ENCODE measurements at places on chromosomes 6 and 20.

DNA sequence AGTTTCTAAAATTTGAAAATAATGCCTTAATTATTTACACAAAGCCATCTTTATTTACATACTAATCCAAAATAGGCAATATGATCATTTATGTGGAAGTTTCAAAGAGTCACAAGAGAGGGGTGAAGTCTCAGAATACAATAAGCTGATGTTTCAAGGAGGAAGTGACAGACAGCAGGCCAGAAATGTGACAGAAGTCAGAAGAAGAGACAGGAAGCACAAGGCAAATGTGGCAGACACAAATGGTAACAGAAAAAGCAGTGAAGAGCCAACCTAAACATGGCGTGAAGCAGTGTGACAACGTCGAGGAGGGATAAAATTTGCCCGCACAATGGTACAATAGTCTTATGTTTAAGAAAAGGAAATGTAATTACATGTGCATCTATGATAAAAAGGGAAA lies 59.8 kb downstream of the SHPRH start:
- no peak for DNase-seq

DNA sequence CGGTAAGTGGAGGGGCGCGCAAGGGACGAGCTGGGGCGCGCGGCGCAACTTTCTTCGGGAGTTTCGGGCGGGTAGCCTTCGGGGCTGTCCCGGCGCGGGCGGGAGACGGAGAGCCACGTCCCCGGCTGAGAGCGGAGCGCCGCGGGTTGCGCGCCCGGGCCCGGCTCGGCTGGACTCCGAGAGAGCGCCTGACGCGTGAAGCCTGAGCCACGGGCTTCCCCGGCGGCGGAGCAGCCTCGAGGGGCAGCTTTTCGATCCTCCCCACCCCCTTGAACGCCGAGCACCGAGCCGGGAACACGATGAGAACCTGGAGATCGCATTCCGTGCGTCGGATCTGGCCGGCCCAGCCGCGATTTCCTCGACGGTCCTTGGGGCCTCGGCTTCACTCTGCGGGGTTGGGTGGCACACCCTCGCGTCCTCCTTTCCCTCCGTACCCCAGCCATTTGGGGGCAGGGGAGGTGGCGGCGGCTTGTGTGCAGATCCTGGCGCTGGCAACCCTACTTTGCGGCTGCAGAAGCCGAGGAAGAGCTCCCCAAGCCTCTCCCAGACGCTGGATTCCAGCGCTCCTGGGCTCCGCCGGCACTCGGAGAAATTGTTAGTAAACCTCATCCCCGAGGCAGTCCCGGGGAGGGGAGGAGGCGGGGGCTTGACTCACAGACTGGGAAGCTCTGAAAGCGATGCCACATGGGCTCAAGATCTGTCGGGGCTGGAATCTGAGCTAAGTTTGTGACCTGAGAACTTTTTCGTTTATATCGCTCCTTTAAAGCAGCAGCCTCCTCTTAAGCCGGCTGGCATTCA lies 572 bp downstream of the DSE start:
- DNase-seq: no peak

DNA sequence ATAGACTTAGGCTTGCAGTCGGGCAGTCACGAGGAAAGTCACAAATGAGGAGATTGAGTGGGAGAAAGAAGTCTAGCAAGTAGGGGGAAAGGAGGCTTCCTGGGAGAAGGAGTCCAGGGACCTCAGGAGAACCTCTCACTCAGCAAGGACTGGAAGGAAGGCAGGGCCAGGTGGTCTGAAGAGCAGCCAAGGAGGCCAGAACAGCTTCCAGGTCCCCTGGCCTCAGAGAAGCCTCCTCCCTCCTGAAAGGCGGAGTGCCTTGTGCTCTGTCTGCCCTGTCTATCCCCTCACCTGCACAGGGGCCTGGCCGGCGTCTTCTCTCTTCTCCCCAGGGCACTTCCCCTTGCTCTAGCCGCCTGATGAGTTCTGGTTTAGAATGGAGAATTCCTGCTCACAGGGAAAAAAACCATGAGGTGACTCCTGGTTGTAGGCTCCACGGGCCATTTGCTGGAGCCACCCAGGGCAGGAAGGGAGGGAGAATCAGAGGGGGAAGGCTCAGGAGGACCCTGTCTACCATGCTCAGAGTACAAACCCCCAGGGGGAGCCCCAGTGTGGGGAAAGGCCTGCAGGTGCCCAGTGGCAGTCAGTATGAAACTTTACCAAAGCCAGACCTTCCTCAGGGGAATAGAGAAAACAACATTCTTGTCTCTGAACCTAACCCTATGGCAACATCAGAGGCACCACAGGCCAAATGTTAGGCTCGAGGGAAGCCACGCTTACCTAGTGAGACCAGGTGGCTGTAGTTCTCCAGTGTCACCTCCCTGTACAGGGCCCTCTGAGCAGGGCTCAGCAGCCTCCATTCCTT lies 11.2 kb downstream of the ZNF337 start:
- no peak for DNase-seq

GRCh38 chr6:53701333-53702218 lies 36.0 kb upstream of the KLHL31 start:
- DNase-seq: peak; percentile 45

DNA sequence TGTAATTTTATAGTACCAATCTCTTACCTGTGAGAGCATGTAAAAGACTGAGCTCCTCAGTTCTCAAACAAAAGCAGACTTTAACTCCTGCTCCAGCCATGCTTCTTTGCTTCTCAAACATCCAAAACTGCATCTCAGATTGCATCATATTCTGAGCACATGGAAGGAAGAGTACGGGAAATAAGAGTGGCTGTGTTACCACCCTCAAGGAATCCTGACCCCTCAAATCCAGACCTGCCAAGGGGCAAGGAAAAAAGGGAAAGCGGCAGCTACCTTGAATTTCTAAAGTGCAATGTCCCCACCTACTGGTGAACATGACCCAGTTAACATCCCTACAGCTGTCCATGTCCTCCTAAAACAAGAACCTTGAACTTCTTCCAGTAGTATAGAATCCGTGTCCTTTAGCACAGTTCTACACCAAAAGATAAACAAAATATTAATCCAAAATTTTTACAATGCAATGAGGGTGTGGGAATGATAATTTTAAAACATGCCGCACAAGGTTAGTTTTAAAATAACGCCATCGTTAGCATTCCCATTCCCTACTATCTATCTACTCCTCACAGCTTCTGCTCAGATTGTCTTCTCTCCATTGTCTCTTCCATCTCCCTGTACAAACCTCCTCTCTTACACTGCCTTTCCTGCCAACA lies 34.1 kb upstream of the HLA-DQB1 start:
- DNase-seq: peak; percentile 48

GRCh38 chr6:36650848-36651478 lies 27.6 kb upstream of the CDKN1A start:
- DNase-seq: no peak

DNA sequence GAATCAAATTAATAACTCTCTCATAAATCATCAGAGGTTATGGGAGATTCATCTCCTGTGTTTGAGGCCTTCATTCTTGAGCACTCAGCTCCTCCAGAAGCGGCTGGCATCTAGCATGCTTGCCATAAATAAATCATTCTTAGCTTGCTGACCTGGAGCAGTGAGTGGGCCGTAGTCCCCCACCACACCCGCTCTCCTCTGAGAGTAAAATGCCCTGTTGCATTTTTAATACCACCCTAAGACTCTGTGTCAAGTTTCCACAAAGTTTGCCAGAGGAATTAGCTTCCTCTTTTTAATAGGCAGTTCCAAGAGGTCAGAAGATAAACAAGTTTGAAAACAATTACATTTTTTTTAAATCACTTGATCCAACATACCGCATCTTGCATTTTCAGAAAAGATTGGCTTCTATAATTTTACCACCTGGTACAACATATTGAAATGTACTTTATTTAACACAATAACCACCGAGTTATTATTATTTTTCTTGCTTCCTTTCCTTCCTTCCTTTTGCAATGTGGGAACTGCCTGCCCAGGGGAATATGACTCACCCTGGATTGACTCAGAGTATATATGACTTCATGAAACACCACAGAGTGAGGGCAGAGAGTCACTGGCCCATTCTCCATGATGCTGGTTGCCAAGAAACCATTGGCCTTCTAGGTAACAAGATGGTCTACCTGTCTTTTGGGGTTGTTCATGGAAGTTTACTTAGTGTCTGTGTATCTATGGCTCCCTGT lies 29.4 kb upstream of the CLIC5 start:
- DNase-seq: no peak

DNA sequence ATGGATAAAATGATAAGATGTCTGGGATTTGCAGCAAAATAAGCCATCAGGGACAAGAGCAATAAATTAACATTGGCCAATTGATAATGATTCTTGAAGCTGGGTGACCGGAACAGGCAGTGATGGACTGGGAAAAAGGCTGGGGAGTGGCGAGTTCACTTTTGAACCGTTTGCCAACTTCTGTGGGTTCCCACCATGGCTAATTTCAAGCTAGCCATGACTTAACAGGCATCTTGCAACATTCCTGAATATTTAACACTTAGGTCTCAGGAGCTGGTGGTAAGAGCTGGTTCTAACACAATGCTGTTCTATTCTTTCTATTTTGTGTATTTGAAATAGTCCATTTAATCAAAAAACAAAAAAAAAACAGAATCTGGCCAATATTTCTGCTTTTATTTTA lies 37.6 kb upstream of the CD83 start:
- no peak for DNase-seq

DNA sequence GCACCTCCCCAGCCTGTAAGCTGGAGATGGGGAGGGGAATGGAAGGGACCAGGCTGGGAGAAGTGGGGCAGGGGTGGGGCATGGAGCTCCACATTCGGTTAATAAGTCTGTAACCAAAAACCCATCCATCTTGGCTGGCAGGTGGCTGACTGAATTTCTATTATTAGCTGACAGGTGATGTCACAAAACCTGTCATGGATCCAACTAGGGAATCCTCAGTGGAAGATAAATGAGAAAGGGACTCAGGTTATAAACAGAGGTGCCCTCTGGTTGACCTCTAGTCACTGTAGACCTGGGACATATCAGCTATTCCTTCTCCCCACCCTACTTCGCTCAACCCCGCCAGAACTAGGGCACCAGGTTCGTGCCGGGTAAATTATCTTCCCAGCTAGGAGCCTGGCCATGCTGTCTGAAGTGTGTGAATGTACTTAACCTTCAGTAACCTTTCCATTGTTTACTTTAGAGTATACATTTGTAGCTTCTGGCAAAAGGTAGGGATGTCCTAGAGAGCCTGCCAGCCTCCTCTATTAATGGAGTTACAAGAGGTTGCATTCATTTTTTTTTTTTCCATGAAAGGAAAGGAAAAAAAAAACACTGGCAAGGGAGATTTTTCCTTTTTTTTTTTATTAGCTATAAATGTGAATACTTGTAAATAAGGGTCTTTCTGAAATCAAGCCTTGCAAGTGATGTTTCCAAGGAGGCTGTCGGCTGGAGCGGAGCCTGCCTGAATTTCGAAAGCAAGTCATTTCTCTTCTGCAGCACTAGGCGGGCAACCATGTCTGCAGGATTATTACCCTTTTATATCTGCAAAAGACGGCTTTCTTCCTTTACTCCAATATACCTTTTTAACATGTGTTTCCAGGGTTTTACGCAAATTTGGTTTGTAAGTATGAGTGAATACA lies 135.9 kb downstream of the TMEM242 start:
- peak; percentile 23 for DNase-seq

DNA sequence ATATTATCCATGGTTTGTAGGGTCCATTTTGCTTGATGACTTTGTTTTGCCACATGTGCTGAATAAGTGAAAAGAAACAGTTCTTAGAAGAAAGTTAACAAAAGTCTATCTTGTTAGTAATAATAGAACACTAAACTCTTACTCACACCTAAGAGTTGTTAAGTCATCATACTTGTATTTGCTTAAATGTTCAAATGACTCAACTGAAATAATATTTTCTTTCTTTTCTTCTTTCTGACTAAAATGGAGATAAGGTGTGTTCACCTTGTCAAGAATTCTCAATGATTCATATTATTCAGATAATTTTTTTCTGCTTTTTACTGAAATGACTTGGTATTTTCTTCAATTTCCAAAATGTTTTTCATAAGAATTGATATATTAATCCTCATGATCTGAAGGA lies 327.2 kb downstream of the HTR1B start:
- no peak for DNase-seq

GRCh38 chr6:32047084-32047478 lies 8.9 kb downstream of the CYP21A2 start:
- DNase-seq: no peak

DNA sequence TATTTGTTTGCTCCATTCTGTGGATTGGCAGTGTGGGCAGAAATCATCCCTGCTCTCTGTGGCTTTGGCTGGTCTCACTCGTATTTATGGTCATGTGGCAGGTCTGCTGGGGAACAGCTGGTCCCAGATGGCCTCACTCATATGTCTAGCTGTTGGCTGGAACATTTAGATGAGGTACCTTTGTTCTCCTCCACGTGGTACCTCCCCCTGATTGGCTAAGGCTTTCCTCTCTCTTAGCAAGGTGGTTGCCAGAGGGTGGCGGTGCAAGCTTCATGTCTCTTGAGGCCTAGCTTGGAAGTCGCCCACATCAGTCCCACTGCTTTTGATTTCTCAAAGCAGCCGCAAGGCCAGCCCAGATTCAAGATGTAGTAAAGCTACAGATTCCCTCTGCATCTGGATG lies 348.5 kb upstream of the BTBD3 start:
- DNase-seq: peak; percentile 71

DNA sequence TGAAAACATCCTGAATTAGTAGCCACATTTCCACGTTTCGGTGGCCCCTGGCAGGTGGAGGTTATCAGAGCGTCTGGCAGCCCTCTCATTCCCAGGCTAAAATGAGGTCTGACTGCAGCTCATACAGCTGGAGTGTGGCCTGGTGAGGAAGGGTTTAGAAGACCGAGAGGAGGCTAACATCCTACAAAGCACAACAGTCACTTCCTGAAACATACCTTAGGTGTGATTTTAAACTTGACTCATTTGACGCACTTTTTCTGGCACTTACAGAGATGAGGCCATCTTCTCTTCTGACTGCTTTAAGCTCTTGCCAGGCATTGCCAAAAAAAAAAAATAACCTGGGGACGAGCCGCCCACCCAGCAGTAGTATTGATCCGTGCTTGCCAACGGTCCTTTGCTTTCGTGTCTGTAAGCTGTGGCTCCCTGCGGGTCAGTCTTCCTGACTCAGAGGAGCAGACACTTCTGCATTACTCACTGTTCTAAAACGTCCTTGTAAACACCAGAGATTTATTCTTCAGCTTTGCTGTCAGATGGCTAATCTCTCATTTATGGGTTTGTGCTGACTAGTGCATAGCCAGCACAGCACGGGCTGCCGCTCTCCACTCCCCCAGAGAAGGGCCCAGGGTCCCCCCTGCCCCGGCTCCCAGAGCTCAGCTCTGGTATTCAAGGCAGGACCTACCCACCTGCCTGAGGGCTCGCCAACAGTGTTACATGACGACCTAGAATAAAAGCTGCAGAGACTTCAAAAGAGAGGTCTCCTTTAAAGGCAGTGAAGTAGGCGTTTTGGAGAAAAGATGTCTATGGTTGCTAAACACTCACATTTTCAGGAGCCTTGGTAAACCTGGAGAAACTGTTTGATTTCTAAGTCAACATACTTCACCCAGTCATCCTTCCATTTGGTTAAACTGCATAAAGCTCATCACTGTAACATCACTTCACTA lies 78.5 kb upstream of the FRMD1 start:
- DNase-seq: no peak

DNA sequence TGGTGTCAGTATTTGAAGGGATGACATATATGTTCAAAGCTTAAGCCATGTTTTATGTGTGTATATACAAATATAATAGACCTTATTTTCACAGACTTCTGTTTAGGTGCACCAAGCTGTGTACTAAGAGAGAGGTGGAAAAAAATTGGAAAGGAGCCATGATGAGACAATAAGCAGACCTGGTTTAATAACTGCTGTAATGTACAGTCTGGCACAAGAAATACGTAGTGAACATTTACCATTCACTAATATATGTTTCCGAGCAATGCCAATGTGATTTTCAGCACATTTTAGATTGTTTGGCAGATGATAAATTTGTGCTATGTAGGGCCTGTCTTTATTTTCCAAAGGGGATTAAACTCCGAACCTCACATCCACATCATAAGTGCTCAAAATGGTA lies 116.3 kb downstream of the KHDC1L start:
- no peak for DNase-seq

- no peak for DNase-seq
These were observed 22.3 kb downstream of the BNIP5 start for GRCh38 chr6:36314221-36315014.

Measured in NCI-H446 (cell line).